ENCODE measurements at places on chromosomes 4 and X.

GRCh38 chr4:76962406-76963130, 13.0 kb downstream of the SEPTIN11 start:
- DNase-seq = no peak

- no peak for DNase-seq
Observed at GRCh38 chrX:10083809-10084208, 73.0 kb upstream of the CLCN4 start.

- DNase-seq = no peak
Observed at GRCh38 chrX:116317409-116317808, 119.0 kb upstream of the SLC6A14 start.

GRCh38 chr4:88813013-88813412, 115.4 kb upstream of the NAP1L5 start:
- DNase-seq = no peak

- DNase-seq = no peak
Observed at GRCh38 chr4:60562334-60562733, 637.8 kb upstream of the ADGRL3 start.

GRCh38 chr4:2925496-2925895, 37.7 kb downstream of the NOP14 start:
- DNase-seq = no peak

DNA sequence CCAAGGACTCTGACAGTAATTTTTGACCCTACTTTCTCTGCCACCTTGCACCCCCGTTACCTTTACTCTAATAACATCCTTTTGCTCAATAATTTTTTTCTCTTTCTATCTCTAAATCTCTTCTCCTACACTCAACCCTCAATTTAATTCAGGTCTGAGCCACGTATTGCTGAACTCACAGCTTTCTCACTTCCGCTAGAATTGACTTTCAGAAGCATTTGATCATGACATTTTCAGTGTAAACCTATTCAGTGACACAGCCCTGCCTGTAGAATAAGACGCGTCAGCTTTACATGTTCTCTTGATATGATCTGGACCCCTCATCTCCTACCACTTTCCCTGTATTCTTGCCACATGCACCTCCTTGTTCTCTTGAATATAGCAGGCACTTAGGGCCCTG, 439.5 kb upstream of the MAGEB2 start:
- no peak for DNase-seq

DNA sequence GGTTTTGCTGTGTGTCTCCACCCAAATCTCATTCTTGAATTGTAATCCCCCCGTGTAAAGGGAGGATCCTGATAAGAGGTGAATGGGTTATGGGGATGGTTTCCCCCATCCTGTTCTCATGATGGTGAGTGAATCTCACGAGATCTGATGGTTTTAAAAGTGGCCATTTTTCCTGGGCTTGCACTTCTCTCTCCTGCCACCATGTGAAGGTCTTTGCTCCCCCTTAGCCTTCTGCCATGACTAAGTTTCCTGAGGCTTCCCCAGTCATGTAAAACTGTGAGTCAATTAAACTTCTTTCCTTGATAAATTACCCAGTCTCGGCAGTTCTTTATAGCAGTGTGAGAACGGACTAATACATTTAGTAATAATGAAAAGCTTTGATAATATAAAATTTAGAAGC, 46.9 kb downstream of the ANTXR2 start:
- no peak for DNase-seq

DNA sequence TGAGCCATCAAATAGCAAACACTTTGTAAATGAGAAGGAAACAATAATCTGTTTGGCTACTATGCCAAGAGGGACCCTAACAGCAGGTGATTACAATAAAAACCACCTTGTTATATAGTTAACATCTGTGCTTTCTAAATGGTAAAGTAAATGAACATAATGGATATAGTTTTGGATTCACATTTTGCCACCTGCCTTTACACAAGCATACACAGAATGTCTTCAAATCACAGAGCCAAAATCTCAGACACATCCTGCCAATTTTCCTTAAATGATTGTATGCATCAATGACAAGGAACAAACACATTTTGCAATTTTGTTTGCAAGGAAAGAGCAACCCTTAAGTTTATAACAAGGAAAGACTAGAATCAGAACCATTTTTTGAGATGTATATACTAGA, 334.2 kb downstream of the FSTL5 start:
- DNase-seq = no peak

- no peak for DNase-seq
Observed at GRCh38 chr4:107432451-107432850, 287.6 kb downstream of the PAPSS1 start.

GRCh38 chrX:13550346-13550745, 19.1 kb upstream of the EGFL6 start:
- no peak for DNase-seq

DNA sequence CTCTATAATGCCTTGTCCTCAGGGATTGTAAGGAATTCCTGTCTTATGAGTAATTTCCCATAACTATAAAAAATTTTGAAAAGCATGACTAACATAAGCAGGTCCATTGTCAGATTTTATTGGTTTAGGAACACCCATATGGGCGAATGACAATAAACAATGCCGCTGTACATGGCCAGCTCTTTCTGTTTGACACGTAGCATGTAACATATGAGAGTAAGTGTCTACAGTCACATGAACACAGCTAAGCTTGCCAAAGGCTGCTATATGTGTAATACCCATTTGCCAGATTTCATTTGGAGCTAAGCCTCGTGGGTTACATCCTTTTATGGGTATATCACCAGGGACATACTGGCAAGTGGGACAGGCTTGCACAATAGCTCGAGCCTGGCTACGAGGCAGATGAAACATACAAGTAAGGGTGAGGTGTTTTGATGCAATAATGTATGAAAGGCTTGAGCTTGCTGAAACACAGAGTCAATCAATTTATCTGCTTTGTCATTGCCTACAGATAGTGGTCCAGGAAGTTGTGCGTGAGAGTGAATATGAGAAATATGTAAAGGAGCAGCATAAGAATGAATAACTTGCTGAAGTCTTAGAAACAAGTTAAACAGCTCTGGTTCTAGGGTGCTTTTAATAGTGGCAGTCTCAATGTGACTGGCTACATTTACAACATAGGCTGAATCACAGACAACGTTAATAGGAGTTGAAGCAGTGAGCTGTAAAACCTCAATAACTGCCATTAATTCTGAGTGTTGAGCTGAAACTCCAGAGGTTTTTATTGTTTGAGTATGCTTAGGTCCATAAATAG, 67.4 kb upstream of the UGT2B10 start:
- no peak for DNase-seq

DNA sequence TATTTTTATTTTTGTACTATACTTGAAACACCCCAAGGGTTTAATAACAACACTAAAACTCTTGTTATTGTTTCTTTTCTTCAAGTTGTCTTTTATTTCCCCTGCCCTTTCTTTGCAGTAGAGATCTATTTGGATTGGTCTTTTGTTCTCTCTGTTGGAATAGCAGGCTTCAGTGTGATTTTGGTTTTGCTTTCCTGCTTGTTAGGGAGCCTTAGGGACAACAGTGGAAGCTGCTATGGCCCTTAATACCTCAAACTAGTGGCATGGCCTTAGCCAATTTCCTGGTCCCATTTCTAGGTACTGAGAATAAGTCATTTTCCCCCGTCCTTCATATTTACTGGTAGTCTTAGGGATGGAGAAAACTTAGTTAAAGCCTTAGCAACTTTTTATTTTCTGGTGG, 535.4 kb upstream of the NDST4 start:
- DNase-seq = no peak

GRCh38 chr4:125316401-125316790, 1.6 kb downstream of the FAT4 start:
- peak; percentile 9 for DNase-seq

DNA sequence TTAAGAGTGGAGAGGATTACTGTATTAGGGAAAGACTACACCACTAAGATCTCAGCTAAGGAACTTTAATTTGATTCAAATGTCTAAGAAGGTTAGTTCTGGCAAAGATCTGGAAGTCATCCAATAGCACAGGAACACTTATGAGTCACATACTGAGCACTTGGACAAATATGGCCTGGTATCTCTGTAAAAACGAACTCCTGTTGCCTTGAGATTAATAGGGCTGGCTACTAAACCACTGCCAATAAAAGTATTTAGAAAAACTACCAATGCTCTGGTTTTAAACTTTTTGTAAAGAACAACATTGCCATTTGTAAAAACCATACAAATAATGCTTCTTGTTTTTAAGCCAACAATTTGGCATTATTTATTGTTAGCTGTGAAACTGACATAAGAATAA, 70.5 kb downstream of the SEC24D start:
- DNase-seq = no peak

DNA sequence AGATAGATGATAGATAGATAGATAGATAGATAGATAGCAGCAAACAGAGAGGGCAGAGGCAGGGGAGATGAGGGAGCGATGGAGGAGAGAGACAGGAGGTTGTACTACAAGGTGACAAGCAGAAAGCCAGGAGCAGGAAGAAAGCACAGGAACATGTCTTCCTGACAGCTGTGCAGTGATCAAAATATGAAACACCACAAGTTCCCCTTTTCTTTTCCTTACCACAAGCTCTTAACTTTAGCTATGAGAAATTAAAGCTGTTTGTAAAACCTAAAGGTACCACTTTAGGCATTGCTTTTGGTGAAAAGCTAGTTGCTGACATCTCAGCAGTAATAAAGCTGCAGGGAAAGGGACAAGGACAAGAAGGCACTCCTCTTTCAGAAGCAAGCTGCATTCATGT, 9.1 kb upstream of the MAGED4B start:
- no peak for DNase-seq

- DNase-seq = no peak
Observed at GRCh38 chr4:88244816-88245579, 39.4 kb downstream of the PPM1K start.

DNA sequence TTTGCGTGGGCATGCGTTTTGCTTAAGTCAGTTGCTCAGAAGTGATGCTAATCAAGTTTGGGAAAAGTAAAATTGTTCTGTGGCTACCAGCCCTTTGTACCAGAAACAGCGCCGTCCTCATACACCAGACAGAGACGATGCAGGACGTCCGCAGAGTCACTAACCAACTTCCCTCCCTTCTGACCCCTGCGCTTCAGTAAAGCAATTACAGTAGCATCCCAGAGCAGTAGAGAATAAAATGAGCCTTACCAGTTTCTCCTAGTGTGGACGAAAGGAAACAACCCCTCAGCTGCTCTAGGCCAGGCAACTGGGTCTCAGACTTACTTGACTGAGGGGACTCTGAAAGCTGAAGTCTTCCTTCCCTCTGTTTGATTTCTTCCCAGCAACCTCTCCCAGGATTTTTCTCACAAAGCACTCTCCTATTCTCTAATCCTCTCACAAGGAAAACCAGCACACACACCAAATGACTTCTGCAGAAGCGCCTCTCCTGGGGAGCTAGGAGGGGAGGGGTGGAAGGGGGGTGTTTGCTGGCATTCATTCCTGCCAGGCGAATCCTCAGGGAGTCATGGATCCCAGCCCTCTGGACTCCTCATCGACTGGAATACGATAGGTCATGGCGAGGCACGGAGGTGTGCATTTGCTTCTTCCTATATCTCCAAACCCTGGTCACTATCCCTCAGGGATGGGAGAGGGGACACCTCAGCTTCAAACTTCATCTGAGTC, 56.0 kb upstream of the MID1 start:
- DNase-seq = no peak

GRCh38 chrX:153351981-153352380, 18.0 kb downstream of the ZNF275 start:
- no peak for DNase-seq

DNA sequence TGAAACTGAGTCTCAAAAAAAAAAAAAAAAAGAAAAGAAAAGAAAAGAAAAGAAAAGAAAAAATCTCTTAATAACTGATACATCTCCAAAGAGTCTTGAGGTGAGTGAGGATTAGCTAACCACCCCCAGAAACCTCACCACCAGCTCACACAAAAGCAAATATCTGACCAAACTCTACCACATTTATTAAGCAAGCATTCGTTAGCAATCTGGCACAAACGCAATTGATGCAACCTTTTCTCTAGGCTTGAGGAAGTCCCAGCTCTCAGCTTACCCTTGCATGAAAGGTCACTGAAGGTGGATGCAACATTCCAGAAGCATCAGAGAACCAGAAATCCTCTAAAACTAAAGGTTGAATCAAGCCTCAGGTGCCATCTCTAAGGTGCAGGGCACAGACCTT, 231.9 kb upstream of the BCOR start:
- DNase-seq = no peak

DNA sequence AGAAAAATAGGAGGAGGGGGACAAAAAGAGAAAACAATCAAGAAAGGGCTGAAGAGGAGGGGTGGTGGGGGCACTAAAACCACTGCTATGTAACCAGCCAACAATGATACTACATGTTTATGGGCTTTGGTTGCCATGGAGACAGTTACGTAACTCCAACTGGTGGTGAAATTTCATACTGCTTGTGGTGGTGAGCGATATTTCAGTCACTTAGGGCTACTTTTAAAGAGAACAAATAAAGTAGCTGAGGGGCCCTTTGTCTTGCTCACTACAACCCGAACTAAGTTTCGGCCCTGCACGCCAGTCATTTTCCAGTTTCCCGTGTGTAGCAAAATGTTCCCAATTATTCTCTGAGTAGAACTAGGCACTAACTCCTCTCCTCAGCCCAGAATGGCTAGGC, 275.2 kb upstream of the EDA2R start:
- no peak for DNase-seq

DNA sequence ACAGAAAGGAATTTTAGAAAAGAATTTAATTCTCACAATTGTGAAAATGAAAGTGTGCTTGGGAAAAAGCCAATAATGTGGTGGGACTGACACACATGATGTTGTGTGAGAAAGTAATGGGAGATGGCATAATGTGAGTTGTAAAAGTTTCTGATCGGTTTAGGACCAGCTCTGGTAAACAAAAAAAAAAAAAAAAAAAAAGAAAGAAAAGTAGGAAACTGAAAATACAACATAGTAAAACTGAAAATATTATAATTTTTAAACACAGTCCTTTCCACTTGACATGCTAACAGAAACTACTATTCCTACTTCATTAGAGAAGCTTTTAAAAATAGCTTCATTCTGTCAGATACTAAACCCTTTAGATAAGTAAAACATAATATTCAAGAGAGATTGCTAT, 28.2 kb downstream of the RAP1GDS1 start:
- DNase-seq = no peak

GRCh38 chr4:71355045-71355444, 16.2 kb downstream of the SLC4A4 start:
- DNase-seq = no peak

GRCh38 chr4:38149997-38150671, 189.9 kb downstream of the PTTG2 start:
- DNase-seq = no peak

DNA sequence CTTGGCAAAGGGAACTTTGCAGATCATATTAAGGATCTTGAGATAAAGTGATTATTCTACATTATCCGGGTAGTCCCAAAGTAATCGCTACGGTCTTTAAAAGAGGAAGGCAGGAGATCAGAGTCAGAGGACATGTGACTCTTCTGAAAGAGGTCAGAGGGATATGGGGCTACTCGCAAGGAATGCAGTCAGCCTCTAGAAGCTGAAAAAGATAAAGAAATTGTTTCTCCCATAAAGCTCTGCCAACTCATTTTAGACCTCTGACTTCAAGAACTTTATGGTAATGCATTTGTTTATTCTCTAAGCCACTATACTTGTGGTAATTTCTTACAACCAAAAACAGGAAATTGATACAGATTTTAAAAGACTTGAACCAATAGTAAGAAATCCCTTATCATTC, 48.6 kb downstream of the NPY5R start:
- DNase-seq = no peak

Data from progenitor cell of endocrine pancreas (in vitro differentiated cells).